Right atrium auricular region (tissue), 2 donors: ENCODE measurements at places on chromosomes 5 and 9. TPM values are rescaled to one million over a fixed set of nuclear protein-coding genes. Genes with fewer than 3 reads are reported as not detected.

RGS14 gene
- total RNA-seq, result 3.1 TPM

ABL1 gene
- total RNA-seq, result 38.9 TPM

SLC1A3 gene
- total RNA-seq, result 31.8 TPM

CPLANE1 gene
- 22.5 TPM for total RNA-seq

APBA1 gene
- 12.1 TPM for total RNA-seq

CDKN2A gene
- 1.3 TPM for total RNA-seq

IFNB1 gene
- not detected for total RNA-seq

MPDZ gene
- total RNA-seq, result 61.5 TPM

POC5 gene
- total RNA-seq, result 12.6 TPM

COL23A1 gene
- 6.8 TPM for total RNA-seq

LRRC19 gene
- not detected for total RNA-seq

GPRIN1 gene
- 0.22 TPM for total RNA-seq

PNPLA7 gene
- 4.4 TPM for total RNA-seq
